ENCODE measurements at places on chromosomes 5 and 9. TPM values are rescaled to one million over a fixed set of nuclear protein-coding genes. Genes with fewer than 3 reads are reported as not detected.

SLC1A3 gene
- not detected for total RNA-seq

UBE2B gene
- total RNA-seq = 249 TPM

PCDHGA12 gene
- total RNA-seq = not detected

MARCHF6 gene
- 182 TPM for total RNA-seq

PCA3 gene
- total RNA-seq = not detected

PCDHB12 gene
- total RNA-seq = not detected

DMRT3 gene
- total RNA-seq = not detected

BSPRY gene
- not detected for total RNA-seq

PRRT1B gene
- total RNA-seq = not detected

UBE2QL1 gene
- 0.35 TPM for total RNA-seq

IL13 gene
- not detected for total RNA-seq

NDUFAF2 gene
- total RNA-seq = 5.8 TPM

SLC45A2 gene
- total RNA-seq = not detected

CXCL14 gene
- total RNA-seq = not detected

TLX3 gene
- not detected for total RNA-seq

ALDH1A1 gene
- not detected for total RNA-seq

SLC6A19 gene
- not detected for total RNA-seq

CCDC152 gene
- 2.9 TPM for total RNA-seq

SHISAL2B gene
- not detected for total RNA-seq

GALNT12 gene
- total RNA-seq = 7.9 TPM

FIBCD1 gene
- not detected for total RNA-seq

CTSV gene
- 0.22 TPM for total RNA-seq

SLC25A48 gene
- total RNA-seq = not detected

RARS1 gene
- total RNA-seq = 80.2 TPM

SLCO6A1 gene
- not detected for total RNA-seq

CCDC69 gene
- 98.5 TPM for total RNA-seq

MED27 gene
- total RNA-seq = 17.8 TPM

FBXW5 gene
- 39.5 TPM for total RNA-seq

CD72 gene
- 5.7 TPM for total RNA-seq

CD14 gene
- total RNA-seq = 0.56 TPM

SPATA31C1 gene
- total RNA-seq = not detected

DDX4 gene
- total RNA-seq = not detected

FOXD4 gene
- not detected for total RNA-seq

TRIO gene
- 3.4 TPM for total RNA-seq

ADCY2 gene
- not detected for total RNA-seq
